T-helper 2 cell (primary cell): ENCODE measurements at places on chromosomes 2 and 18.

- no peak for DNase-seq
These were observed 237.5 kb upstream of the SYT4 start for GRCh38 chr18:43514747-43515146.

GRCh38 chr2:100344433-100344832 lies 22.1 kb upstream of the LONRF2 start:
- no peak for DNase-seq

DNA sequence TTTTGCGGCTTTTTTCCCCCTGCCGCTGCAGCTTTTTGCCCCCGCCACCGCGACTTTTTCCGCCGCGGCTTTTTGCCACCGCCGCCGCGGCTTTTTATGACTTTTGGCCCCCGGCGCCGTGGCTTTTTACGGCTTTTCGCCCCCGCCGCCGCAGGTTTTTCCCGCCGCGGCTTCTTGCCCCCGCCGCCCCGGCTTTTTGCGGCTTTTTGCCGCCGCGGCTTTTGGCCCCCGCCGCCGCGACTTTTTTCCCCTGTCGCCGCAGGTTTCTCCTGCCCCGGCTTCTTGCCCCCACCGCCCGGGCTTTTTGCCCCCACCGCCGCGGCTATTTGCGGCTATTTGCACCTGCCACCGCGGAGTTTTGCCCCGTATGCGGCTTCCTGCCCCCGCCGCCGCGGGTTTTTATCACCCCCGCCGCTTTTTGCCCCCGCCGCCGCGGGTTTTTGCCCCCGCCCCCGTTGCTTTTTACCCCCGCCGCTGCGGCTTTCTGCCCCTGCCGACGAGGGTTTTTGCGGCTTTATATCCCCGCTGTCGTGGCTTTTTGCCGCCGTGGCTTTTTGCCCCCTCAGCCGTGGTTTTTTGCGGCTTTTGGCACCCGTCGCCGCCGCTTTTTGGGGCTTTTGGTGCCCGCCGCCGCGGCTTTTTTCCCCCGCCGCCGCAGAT lies 2750.9 kb downstream of the RPIA start:
- DNase-seq, result peak; percentile 7

DNA sequence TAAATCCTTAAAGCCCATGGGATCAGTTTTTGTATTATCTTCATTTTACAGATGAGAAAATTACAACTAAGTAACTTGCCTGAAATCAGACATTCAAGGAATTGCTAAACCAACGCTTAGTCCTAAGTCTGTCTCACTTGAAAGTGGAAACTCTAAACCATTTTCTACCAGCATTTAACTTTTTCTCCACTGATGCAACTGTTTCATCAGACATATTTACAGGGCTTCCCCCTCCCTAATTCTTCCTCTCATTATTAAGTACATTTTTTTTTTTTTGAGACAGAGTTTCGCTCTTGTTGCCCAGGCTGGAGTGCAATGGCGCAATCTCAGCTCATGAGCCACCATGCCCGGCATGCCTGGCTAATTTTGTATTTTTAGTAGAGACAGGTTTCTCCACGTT lies 88.6 kb downstream of the ACVR1C start:
- no peak for DNase-seq

DNA sequence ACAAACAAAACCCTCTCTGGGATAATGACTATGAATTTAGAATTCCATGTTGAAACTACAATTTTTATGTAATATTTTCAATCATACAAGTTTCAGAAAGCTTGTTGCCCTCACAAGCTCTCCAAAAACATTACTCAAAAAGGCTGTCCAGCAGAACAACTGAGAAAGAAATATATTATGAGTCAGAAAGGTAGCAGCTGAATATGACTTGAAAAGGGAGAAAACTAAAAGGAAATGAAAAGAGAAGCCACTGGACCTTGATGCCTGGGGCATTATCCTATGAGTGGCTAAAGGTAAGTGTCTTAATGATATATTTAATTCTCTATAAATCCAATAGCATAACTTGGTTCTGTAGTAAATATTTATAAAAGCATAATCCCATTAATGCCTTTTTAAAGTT lies 61.8 kb downstream of the NXPH2 start:
- no peak for DNase-seq

DNA sequence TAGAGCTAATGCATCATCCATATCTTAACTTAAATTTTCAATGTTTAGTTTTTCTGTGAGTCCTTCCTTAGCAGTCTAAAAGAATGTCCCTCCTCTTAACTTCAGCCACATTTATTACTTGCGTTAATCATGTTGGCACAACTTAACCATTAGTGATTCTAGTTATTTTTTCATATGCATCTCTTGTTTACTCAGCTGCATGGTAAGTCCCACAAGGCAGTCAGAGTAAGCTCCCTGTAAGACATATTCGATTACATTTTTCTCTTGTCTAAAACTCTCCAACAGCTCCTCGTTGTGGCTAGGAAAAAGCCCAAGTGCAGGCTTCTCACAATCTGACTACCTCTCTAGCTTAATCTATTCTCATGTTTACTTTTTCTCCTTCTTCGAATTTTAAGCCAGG lies 2045.3 kb upstream of the PIK3C3 start:
- DNase-seq, result no peak

- DNase-seq, result no peak
These were observed 14.9 kb downstream of the FBLN7 start for GRCh38 chr2:112153179-112153490.
